ENCODE measurements at places on chromosomes 12 and 14. TPM values are rescaled to one million over a fixed set of nuclear protein-coding genes. Genes with fewer than 3 reads are reported as not detected.

Gene ACOT4
- total RNA-seq, result 2.1 TPM

Gene KRT79
- total RNA-seq, result 0.08 TPM

Gene PAH
- not detected for total RNA-seq

Gene GDF3
- not detected for total RNA-seq

Gene TPPP2
- total RNA-seq, result not detected

Gene PRPF40B
- 6.1 TPM for total RNA-seq

Gene AHSA1
- total RNA-seq, result 281 TPM

Gene GUCY2C
- 0.06 TPM for total RNA-seq

Gene SPX
- 1.5 TPM for total RNA-seq

Gene B4GALNT3
- total RNA-seq, result 1.0 TPM

Gene JAG2
- total RNA-seq, result 24.2 TPM

Gene MYF6
- not detected for total RNA-seq

Gene KCNA5
- not detected for total RNA-seq

Gene PNMA1
- total RNA-seq, result 63.6 TPM

Gene IL22
- not detected for total RNA-seq

Gene SLC24A4
- 0.26 TPM for total RNA-seq
